ENCODE measurements at places on chromosomes 6 and 20.

DNA sequence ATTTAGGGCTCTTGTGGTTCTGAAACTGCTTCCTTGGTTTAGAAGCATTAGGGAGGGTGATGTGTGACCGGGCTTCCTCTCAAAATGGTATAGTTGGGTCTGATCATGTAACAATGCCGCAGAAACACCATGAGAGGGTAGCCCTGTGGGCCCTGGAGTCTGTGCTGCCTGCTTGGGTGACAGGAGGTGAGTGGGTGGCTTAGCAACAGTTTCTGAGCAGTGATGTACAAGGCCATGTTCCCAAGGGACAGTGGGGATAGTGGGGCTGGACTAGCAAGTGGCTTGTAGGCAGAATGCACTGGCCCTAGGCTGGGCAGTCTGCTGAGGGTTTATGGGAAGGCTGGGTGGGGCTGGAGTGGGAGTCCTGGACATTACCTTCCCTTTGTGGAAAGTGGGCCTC lies 106.9 kb upstream of the MYL9 start:
- DNase-seq: no peak

DNA sequence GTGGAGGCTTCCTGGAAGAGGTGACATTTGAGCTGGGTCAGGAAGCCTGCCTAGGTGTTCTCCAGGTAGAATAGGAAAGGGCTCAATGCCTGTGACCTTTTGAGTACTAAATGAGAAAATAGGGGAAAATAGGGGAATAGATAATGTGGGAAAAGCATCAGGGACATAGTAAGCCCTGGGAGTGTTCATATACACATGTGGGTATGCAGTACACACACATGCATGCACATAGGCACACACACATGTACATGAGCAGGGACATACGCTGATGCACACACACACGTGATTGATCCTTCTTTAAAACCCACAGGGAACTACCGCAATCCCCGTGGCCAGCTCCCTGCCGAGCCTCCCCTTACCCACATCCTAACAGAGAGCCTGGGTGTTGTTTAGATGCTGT lies 351.7 kb downstream of the CDH4 start:
- DNase-seq: no peak

DNA sequence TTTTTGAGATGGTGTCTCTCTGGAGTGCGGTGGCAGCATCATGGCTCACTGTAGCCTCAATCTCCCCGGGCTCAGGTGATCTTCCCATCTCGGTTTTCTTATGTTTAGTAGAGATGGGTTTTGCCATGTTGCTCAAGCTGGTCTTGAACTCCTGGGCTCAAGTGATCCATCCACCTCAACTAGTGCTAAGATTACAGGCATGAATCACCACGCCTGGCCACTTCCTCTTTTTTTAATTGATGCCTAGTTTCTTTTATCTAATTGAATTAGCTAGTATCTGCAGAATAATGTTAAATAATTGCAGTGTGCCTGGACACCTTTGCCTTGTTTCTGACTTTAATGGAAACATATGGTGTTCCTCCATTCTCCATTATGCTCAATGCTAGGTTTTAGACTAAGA lies 38.4 kb upstream of the SLC22A16 start:
- no peak for DNase-seq

DNA sequence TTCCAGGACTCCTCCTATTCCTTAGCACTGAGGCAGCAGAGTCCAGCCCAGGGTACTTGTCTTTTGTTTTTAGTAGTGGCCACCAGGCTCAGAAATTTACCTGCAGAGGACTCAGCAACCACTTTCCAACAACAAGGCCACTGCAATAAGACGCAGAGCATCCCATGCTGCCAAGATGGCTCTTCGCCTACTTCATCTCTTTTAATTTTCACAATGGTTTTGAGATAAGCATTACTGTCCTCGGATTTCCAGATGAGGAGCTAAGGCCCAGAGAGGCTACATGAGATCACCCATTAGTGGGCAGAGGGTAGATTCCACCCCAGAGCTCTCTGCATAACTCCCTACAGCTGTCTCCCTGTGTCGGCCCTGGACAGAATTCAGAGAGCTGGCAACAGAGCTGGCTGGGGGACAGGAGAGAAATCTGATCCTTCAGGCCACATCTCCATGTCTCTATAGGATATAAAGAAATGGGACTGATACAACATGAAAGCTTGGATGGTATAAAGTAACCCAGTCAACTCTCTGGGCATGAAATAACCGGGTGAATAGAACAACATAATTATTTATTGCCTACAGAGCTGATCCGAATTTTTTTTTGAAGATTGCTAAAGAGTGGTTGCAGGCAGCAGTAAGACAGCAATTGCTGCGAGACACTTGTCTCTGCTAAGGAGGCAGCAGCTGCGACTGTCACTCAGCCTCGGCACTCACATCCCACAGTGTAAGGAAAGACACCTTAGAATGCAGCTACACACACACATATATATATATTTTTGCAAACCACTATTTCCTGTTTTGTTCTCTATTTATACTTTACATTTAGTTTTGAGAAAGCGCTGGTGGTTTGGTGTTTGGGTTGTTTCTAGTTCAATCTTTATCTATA lies 37.2 kb downstream of the SCML4 start:
- no peak for DNase-seq

DNA sequence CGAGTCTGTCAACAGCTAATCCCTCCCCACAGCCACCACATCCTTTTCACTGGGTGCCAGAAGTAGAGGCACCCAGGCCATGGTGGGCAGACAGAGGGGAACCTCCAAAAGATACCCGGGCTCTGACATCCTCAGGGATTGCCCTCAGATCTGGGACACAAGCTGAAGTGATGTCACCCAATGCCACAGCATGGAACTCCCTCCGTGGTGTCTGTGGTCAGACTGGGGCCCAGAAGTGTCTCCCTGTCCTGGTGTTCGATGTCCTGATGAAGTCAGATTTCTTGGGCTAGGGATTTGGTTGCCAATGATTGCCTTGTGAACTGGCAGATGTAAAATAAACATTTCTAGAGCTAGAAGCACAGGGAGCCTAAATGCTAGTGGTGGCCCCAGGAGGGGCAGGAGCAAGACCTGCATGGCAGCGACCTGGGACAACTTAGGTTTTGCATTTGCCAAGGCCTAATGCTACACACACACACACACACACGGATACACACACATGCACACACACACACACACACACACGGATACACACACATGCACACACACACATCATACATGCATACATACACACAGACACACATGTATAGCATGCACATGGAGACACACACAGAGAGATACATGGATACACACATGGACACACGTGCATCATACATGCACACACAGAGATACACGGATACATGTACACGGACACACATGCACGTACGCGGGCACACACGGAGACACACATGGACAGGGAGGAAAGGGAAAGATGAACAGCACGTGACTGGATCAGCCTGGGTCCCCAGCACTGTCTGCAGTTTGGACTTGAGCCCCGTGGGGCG lies 221.0 kb downstream of the NFATC2 start:
- no peak for DNase-seq

- DNase-seq: no peak
These were observed 65.8 kb upstream of the SNRPB2 start for GRCh38 chr20:16664020-16664419.

- DNase-seq: no peak
These were observed 50.4 kb upstream of the APCDD1L start for GRCh38 chr20:58565461-58566175.
